Epithelial cell of prostate (primary cell): ENCODE measurements at places on chromosomes 12 and 14.

DNA sequence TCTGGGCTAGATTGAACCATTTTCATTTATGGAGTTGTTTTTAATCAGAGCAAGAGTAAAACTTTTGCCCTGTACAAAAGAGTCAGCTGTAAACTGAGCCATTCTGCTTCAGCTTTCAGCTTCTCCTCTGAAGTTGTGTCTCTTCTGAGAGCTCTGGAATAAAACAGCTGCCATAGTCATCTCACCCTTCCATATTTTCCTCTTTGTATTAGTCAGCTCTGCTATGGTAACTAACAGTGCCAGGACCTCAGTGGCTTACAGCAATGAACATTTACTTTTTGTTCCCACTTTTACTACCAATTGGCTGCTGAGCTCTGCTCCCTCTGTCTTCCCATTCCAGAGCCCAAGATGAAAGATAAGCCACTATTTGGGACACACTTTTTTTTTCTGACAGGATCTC, 178.5 kb downstream of the DAD1 start:
- DNase-seq, result no peak

DNA sequence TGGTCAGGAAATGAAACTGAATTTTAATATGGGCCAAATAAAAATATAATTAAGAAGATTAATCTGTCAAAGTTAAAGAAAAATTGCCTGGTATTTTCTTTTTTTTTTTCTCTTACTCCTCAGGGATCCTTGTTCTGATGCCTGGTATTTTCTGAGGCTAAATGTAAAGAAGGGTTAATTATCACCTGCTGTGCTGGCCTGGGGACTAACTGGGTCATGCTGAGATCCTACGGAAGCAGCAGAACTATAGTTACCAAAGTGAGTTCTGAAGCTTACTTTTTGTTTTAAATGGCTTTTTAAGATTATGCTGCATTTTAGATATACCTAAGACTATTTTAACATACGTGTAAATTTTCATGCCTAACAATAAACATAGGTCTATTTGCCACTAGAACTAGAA, 23.3 kb downstream of the ZC2HC1C start:
- no peak for DNase-seq

DNA sequence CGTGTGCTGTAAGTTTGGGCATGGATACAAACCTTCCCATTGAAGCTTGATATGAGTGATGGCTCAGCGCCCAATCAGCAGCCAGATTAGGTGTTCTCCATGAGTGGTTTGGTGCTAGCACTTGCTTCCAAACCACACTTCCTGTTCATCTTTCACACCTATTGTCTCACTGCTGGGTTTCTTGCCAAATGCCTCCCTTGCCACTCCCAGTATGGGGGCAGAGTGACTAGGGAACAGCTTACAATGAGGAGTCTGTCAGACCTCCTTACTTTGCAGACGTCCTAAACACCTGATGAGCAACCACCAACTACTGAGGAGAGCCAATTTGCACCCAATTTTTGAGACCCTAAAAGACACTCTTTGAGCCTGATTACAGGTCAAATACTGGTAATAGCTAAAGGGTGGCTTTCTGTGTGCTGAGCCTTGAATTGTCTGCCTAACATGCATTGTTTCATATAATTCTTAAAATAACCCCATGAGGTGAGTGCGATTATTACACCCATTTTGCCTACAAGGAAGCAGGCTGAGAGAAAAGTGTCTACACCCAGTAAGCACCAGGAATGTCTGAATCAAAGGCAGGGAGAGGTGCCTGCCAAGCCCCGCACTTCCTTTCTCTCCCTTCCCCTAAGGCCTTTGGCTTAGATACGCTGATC, 48.4 kb upstream of the FOS start:
- peak; percentile 92 for DNase-seq

- no peak for DNase-seq
Measured at GRCh38 chr12:132154941-132155770, 10.9 kb downstream of the NOC4L start.

- peak; percentile 36 for DNase-seq
Measured at GRCh38 chr12:42935756-42936155, 346.2 kb upstream of the PRICKLE1 start.

- DNase-seq, result no peak
Measured at GRCh38 chr14:75562489-75562888, 15.9 kb upstream of the FLVCR2 start.
